NCI-H1417 treated with DMSO at 0.1 percent for 48 hours (cell line): ENCODE measurements at places on chromosomes 12 and 14.

DNA sequence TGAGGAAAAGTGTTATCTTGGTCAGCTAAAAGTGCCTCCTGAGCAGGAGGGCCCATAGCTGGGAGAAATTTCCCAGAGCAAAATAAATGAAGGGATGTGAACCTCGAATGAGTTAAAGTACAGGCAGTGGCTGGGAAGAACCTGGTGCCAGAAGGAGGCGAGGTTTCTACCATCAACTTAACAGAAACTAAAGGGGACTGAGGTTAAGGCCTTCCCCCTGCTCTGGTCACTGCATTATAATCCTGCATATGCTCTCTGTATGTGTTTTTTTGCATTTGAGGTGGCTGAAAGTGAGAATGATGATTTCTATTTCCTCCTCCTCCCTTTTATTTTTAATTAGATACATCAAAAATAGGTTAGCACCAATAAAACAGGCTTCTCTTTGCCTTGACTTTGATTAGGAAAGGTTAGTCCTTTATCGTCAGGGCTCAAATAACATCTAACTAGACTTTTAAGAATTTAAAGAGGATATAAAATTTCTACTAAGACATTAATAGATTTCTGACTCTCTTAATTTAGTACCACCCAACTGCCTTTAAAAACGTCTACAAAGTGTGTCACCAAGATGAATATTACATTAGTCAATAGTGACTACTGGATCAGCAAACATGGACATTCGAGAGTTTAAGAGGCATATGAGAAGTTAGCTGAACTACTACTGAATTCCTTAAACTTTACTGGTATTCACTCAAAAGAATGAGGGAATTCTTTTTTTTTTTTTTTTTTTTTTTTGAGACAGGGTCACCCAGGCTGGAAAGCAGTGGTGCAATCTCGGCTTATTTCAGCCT lies 49.2 kb downstream of the GALNT4 start:
- DNase-seq, result no peak

- no peak for DNase-seq
These were observed 735 bp upstream of the OTX2 start for GRCh38 chr14:56810836-56811592.

GRCh38 chr14:19900999-19901398 lies 19.4 kb upstream of the OR4K5 start:
- DNase-seq, result no peak

DNA sequence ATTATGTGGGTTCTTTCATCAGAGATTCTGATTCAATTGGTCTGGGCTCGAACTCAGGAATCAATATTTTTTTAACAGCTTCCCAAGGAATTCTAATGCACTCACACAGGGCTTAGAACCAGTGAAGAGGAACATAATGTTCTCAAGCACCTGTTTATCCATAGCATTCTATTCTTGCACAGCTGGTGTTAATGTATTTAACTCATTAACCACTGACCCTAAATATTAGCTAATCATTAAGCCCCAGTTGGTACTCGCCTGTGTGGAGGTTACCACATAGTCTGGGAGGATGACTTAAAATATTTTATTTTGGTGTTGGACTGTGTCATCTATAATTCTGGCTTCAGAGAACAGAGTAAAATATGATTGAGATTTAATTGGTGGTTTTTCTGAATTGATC lies 45.3 kb downstream of the LRP6 start:
- DNase-seq, result no peak

DNA sequence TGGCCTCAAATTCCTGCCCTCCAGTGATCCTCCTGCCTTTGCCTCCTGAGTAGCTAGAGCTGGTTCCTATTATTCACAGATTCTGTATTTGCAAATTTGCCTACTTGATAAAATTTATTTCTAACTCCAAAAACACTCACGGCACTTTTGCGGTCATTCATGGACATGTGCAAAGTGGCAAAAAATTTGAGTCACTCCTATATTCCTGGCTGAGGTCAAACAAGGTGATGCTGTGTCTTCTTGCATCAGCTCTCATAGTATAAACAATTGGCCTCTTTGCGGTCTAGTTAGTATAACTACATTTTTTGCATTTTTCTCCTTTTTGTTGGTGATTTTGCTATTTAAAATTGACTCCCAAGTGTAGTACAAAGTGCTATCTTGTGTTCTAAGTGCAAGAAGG lies 24.7 kb downstream of the ATF1 start:
- DNase-seq, result no peak

GRCh38 chr12:130478786-130479185 lies 141.1 kb downstream of the PIWIL1 start:
- no peak for DNase-seq
